HuH-7.5 (cell line): ENCODE measurements at places on chromosomes 4 and X.

- no peak for DNase-seq
Observed at GRCh38 chr4:65450899-65451298, 219.4 kb downstream of the EPHA5 start.

DNA sequence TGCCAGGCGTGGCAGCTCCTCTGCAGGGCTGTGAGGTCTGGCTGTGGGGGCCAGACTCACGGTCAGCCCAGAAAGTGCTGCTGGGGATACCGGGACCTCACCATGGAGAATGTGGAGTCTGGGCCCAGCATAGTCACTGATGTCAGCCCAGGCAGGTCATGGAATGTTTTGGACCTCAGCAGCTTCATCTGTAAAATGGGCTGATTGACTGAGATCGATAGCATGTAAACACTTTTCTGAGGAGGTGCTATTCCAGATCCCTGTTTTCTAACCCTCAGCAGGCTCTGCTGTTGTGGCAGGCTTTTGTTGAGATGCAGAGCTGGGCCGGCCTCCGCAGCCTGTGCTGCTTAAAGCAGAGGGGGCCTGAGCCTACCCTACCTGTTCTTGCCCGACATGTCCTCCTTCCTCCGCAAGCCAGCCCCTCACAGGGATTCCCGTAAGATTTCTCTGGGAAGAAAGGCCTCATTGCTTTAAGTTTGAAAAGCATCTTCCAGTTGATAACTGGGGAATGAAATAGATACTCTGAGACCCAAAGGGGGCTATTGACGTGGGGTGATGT lies 38.3 kb upstream of the HGFAC start:
- no peak for DNase-seq

- no peak for DNase-seq
Observed at GRCh38 chrX:17403189-17403691, 28.2 kb downstream of the NHS start.

GRCh38 chr4:38115601-38116000 lies 155.4 kb downstream of the PTTG2 start:
- DNase-seq, result no peak

DNA sequence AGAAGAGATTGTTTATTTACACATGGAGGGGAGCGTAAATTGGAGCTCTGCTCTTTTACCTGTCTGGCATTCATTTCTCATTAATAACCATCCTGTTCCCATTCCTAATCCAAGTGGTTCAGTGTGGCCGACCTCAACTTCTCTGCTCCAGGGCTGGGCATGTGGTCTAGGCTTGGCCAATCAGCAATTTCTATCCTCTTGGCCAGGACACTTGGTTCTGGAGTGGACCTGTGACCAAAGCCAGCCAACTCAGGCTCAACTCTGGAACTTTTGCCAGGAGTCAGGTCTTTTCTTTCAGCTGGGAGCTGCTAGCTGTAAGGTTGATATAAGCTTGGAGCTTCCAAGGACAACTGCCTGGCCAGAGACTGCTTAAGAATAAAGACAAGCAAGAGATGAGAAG lies 15.6 kb upstream of the RASL11B start:
- no peak for DNase-seq

GRCh38 chrX:115259238-115259875 lies 25.5 kb upstream of the LRCH2 start:
- no peak for DNase-seq

GRCh38 chr4:105060628-105061027 lies 86.0 kb upstream of the TET2 start:
- DNase-seq, result no peak

DNA sequence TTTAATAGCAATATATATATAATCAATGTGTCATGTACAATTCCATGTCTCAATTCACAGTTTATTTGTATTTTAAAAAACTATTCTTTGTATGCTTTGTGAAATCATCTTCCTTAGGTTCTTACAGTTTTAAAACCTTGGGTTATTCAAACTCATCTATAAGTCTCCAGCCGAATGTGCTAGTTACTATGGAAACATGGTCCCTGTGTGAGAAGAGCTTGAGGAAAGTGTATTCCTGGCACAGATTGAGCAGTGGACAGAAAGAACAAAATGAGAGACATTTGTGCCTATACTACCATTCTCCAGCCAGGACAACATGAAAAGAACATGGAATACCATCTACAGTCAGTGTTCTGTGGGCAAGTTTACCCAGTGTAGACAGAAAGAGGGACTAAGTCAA lies 103.4 kb downstream of the EFHC2 start:
- no peak for DNase-seq

GRCh38 chr4:154739111-154739510 lies 4.7 kb upstream of the LRAT start:
- DNase-seq, result no peak

- DNase-seq, result no peak
Observed at GRCh38 chrX:96407981-96408380, 276.7 kb upstream of the DIAPH2 start.

GRCh38 chr4:24876431-24876830 lies 36.4 kb downstream of the CCDC149 start:
- no peak for DNase-seq

DNA sequence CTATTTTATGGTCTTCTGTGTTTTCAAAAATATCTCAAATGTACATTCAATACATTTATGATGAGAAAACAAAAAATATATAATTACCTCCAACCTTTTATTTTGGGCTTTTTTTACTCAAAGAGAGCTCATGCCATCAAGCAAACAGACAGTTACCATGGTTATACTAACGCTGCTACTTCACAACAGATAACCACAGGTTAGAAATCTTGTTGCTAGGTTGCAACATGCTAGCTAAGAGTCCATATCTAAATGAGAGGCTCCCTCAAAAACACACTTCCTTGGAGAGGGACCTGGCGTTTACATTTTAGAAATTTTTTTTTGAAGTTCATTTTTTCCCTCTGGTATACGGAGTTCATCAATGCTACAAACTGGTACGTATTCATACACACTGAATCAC lies 44.3 kb downstream of the TBC1D9 start:
- no peak for DNase-seq
